ENCODE measurements at places on chromosomes 1 and 21. TPM values are rescaled to one million over a fixed set of nuclear protein-coding genes. Genes with fewer than 3 reads are reported as not detected.

SMPDL3B gene
- 0.04 TPM for polyA plus RNA-seq

GRCh38 chr21:38460171-38460742, 38.0 kb downstream of the ERG start:
- peak; percentile 56 for DNase-seq

GRCh38 chr21:16587681-16588375, 858.0 kb downstream of the USP25 start:
- no peak for DNase-seq

GRCh38 chr1:151213560-151213959, 15.2 kb downstream of the PIP5K1A start:
- no peak for DNase-seq

- DNase-seq: no peak
Observed at GRCh38 chr1:36696261-36696940, 213.7 kb upstream of the CSF3R start.

All from heart right ventricle (tissue), 16 donors.